ENCODE measurements at places on chromosomes 16 and 17. TPM values are rescaled to one million over a fixed set of nuclear protein-coding genes. Genes with fewer than 3 reads are reported as not detected.

DNA sequence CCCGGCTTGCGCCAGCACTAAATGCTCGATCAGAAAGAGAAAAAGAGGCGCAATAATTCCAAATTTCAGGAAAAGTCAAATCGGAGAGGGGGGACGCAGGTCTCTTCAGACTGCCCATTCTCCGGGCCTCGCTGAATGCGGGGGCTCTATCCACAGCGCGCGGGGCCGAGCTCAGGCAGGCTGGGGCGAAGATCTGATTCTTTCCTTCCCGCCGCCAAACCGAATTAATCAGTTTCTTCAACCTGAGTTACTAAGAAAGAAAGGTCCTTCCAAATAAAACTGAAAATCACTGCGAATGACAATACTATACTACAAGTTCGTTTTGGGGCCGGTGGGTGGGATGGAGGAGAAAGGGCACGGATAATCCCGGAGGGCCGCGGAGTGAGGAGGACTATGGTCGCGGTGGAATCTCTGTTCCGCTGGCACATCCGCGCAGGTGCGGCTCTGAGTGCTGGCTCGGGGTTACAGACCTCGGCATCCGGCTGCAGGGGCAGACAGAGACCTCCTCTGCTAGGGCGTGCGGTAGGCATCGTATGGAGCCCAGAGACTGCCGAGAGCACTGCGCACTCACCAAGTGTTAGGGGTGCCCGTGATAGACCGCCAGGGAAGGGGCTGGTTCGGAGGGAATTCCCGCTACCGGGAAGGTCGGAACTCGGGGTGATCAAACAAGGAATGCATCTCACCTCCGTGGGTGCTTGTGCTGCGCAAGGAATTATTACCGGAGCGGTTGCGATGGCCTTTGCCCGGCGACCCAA is 4.0 kb upstream of the DLX4 start:
- DNase-seq = no peak

DNA sequence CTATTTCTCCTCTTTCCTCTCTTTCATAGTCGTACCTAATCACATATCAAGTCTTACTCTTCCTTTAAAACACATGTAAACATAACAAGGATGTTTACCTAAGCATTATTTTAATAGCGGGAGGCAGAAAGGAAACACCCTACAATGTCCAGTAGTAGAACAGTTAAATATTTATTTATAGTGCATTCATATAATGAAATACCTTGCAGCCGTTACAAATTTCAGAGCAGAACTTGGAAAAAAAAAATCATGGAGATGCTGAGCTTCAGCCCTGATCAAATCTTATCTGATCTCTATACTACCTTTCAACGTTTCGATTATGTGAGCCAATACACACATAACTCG is 39.6 kb downstream of the GRB2 start:
- DNase-seq = no peak

GRCh38 chr17:155576-155975 is 18.2 kb downstream of the SCGB1C2 start:
- DNase-seq = no peak

- DNase-seq = no peak
Measured at GRCh38 chr16:75011634-75012307, 12.9 kb downstream of the ZNRF1 start.

DNA sequence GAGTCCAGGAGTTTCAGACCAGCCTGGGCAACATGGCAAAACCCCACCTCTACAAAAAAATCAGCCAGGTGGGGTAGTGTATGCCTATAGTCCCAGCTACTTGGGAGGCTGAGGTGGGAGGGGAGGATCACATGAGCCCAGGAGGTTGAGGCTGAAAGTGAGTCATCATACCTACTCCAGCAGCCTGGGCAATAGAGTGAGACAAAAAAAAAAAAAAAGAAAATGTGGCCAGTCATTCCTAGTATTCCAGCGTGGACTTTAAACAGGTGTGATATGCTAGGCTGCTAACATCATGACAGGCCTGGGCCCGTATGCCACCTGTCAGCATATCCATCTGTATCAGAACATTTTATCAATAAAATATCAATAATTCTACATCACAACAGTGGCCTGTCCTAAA is 143.3 kb downstream of the AATF start:
- DNase-seq = no peak

DNA sequence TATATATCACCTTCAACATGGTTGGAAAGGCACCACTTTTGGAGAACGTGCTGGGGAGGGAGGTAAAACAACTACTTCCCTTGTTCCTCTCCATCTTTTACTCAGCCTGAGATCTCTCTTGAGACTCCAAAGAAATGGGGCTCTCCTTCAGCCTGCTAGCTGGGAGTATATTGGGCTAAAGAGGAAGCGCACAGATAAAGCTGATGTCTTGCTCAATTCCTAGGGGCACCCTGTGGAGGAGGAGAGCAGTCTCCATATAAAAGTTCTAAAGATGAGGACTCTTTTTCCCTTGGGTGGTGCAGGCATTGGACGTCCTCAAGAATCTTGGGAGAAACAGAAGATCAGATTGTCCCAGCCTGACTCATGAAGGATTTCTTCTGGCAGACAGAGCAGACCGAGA is 4.6 kb upstream of the ETV4 start:
- DNase-seq = no peak

Gene CTRB2
- not detected for total RNA-seq

DNA sequence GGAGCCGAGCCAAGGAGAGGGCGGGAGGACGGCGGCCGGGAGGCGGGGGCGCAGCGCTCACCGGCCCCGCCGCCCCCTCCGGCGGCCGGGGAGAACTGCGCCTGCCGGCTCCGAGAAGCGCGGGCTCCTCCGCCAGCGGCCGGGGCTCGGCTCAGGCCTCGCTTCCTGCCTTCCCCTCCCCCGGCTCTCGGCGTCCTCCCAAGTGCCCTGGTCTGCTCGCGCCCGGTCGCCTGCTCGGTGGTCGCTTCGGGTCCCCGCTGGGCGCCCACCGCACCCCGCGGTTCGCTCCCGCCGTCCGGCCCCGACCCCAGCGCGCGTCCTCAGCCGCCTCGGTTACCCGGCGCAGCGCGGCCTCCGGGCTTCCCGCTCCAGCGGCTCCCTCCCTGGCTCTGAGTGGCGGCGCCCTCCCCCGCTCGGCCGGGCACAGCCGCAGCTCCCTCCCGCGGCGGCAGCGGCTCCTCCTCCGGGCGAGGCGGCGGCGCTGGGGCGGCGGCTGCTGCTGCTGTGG is 313 bp downstream of the UBTF start:
- peak; percentile 89 for DNase-seq

GRCh38 chr17:3795390-3796102 is 5.4 kb downstream of the ITGAE start:
- DNase-seq = no peak

Gene HLF
- total RNA-seq = 0.65 TPM

Gene PITPNM3
- total RNA-seq = 0.94 TPM

GRCh38 chr17:50708050-50709000 is 611 bp upstream of the ANKRD40 start:
- no peak for DNase-seq

GRCh38 chr17:69287168-69287567 is 39.8 kb downstream of the ABCA5 start:
- DNase-seq = no peak

DNA sequence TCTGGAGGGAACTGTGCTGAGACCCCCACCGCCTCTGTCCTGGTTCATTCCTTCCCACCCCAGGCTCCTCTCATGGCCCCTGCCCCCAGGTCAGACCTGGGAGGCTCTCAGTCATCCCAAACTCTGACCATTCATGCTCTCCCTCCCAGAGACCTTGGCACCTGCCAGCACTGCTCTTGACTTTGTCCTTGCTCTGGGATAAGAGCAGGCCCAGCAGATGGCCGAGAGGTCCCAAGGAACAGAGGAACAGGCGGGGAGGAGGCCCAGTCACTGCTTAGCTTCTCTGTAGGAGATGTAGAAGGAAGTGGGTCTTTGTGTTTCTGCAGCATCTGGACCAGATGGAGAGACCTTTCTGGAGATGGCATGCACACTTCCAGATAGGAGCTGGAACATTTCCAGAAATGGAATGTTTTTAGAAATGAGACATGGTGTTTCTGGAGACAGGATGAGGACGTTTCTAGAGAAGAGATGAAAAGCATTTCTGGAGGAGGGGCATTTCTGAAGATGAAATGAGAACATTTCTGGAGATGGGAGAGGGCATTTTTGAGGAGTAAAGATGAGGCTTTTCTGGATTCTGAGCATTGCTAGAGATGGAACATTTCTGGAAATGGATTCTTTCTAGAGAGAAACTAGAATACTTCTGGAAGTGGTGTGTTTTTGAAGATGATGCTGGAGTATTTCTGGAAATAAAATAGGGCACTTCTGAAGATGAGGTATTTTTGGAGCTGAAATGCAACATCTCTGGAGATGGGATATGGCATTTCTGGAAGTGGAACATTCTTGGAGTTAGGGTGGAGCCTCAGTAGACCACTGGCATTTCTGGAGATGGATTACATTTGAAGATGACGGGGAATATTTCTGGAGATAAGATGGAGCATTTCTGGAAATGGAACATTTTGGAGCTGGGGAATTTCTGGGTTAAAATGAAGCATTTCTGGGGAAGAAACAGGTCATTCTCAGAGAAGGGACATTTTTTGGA is 55.2 kb downstream of the RAI1 start:
- DNase-seq = no peak

GRCh38 chr16:75452464-75453190 is 11.9 kb downstream of the TMEM170A start:
- DNase-seq = no peak

DNA sequence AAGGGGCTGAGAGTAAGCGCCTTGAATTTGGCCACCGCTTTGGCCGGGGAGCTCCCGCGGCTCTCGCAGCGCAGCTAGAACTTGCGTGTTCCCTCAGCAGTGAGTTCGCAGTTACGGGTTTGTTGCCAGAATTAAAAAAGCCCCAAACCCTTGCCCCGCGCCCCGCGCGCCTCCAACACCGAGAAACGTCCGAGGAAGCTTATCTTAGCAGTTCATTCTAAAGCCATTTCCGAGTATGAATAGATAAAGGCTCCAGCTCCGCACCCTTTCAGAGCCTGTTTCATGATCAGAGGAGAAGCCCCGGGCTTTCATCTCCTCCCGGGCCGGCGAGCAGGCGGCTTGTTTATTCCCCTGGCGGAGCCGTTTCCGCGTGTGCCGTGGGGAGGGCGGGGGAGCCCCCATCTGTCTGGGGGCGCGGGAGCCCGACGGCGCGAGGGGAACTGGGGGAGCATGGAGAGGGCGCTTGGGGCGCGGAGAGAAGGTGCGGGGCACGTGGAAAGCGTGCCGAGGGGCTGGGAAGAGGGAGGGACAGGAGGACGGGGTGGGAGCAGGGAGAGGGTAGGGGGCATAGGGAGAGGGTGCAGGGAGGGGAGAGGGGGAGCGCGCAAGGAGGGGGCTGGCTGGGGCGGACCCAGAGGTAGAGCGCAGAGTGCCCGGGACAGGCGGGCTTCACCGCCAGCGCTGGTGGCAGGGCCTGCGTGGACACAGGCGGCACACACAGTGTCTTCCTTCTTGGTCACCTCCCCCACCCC is 9.9 kb downstream of the TBX4 start:
- DNase-seq = no peak

DNA sequence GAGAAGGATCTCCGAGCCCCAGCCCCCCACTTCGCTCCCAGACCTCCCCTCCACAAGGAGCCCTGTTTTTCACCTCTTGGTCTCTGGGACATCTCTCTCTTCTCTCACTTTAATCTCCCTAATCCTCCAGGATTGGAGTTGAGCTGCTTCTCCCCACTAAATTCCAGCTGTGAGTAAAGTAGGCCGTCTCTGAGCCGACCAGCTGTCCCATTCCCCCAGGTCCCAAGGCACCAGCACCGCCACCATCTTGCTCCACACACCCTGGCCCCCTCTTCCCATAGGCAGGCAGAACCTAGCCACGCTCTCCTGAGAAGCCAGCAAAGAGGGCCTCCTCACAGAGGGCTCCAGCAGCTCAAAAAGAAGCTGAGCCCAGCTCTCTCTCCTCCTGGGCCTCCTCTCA is 878 bp downstream of the DLG4 start:
- DNase-seq = no peak

Gene CCR7
- 0.21 TPM for total RNA-seq

- DNase-seq = no peak
Measured at GRCh38 chr16:83253521-83253920, 554.3 kb upstream of the HSBP1 start.

Gene MMP25
- 3.6 TPM for total RNA-seq

Gene TBC1D3C
- total RNA-seq = not detected
